Spinal cord (tissue), 10 donors: ENCODE measurements at places on chromosomes 5 and 9.
A peak's percentile ranks its signal among the peaks of the same experiment; 100 is the strongest.

DNA sequence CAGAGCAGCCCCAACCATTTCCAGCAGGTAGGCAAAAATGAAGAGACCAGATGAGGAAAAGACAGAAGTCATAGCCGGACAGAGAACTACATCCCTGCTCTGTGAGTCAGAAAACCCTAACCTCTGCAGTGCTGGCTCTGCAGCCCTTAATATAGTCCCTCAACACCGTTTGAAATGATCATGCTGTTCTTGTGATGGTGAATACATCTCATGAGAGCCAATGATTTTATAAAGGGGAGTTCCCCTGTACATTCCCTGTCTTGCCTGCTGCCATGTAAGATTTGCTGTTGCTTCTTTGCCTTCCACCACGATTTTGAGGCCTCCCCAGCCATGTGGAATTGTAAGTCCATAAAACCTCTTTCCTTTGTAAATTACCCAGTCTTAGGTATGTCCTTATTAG lies 216.8 kb upstream of the RFX3 start:
- no peak for DNase-seq

DNA sequence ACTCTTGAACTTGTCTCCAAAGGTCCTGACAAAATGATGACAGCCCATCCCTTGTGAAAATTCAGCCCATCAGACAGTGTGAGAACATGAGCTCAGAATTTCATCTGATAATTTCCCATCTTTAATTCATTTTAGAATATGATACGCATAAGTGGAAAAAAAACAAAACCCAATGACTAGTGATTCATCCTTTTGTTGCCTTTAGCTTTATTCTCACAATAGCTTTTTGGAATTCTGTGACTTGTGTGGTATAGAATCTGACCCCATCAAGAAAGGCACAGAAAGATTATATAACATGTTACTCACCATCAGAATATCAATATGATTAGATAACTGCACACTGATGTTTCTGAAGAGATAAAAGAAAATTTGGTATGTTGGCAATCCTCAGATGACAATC lies 16.1 kb upstream of the TMED7 start:
- DNase-seq = no peak

DNA sequence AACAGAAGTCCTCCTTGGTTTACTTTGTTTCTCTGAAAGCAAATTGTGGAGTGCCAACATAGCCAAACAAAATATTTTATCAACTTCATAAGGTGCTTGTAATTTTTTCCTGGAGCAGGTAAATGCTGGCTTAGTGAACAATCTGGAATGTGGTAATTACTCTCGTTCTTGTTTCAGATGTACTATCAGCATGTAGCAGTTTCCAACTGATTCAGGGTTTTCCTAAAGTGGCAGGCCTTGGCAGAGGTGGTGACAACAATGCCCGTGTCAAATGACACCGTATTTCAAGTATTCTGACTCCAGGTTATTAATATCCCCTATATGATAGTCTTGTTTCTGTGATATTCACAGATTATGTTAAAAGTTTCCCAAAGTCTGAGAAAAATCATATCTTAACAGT lies 1.2 kb downstream of the C9orf72 start:
- no peak for DNase-seq

DNA sequence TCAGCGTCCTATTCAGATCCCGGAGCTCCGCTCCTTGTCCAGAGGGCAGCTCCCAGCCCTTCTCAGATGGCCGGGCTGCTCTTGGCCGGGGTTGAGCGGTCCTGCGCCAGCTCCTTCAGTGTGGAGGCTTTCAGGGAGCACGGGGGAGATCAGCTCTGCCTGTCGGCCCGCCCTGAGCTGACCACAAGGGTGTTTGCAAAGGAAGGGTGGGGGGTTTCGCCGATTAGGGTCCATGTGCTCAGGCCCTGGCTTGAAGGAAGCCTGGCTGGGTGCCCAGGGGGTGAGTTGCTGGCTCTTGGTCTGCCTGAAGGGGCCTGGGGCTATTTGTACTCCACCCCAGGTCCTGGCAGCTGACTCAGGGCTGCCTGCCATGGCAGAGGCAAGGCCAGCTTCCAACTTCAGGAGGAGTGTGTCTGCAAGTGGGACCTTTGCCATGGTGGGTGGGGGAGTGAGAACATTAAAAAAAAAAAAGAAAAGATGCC lies 250.1 kb upstream of the KLF4 start:
- peak; percentile 50 for DNase-seq

DNA sequence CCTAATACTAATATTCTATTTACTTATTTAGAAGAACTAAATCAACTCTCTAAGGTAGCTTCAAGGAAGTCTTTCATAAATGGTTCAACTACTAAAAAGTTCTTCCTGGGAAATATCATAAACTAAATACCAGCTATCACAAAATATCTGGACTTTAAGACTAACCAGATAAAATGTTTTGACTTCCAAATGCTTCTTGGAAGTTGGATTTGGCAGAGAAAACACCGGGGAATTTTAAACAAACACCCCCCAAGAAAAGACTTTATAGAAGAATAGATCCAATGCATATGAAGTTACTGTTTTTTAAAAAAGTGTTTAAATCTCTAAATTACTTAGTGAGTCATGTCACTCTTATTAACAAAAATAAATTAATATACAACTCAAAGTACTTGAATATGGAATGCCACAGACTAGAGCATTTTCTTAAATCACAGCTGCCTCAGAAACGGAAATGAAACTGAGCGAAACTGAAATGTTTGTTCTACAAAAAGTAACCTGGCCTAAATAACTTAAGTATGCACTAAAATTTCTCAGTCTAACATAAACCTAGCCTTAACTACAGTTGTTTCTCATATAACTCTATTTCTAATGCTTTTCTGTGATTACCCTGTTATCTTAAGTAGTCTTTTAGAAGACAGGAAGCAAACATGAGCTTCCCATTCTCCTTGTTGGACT lies 6.8 kb downstream of the ABCA1 start:
- no peak for DNase-seq

DNA sequence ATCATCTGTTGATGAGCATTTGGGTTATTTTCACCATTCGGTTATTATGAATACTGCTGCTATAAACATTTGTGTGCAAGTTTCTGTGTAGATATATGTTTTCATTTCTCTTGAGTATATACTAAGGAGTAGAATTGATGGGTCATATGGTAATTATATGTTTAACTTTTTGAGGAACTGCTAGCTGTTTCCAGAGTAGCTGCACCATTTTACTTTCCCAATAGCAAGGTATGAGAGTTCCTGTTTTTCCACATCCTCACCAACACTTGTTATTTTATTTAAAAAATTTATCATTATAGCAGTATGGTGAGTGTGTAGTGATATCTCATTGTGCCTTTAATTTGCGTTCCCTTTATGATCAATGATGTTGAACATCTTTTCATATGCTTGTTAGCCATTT lies 29.2 kb downstream of the CD14 start:
- no peak for DNase-seq

DNA sequence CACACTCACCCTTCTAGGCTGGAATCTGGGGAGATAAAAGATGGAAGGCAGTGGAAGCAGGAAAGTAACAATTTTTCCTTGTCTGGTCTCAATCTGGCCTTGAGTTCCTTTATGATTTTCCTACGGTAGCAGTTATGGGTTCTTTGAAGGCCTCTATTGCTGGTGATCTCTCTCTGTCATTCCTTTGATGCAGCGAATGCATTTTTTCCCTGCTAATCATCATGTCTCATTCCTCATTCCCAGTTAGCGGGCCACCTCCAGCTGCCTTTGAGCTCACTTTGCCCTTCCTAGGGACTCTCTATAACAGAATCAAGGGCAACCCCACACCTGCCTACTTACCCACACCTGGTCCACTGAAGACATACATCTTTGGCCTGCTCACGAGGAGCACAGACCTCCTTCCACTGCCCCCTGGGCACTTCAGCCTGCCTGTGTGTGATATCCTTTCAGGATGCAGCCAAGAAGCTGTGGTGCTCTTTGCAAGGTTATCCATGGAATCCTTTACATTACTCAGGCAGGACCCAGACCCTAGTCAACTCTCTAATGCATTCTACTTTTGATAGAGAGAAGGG lies 191.7 kb downstream of the DRD1 start:
- DNase-seq = no peak

DNA sequence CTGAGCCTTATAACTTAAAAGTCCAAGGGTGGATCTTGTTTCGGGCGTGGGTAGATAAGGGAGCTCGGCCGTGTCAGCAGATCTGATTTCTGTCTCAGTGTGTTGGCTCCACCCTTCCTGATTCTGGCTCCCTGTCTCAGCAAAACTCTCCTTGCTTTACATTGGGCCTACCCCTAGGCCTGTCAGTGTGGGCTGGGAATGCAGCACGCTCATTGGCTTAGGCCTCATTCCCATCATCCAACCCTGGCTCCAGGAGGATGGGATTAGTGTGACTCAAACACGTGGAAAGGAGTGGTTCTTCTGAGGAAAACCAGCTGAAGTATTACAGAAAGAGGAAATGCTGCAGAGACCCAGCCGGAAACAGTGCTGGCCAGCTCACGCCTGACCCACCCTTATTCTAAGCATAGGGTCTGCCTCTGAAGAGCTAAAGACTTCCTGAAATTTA lies 59.9 kb downstream of the ZFAND5 start:
- no peak for DNase-seq

DNA sequence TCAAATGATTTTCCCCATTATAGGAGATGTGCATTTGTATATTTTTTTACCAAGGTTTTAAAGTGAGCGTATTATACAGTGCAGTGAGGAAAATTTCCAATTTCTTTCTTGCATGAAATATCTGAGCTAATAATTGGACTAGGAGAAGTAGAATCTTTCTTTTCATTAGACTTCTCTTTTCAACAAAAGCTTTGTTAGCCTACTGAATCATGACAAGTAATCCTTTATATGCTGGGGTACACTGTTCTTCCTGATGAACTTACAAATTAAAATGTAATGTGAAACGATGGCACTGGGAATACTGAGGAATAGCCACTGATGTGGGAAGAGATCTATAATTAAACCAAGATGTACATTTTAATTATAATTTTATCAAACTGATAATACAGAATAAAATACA lies 829.6 kb downstream of the PTPRD start:
- no peak for DNase-seq

GRCh38 chr9:35691334-35691650 lies 1.6 kb upstream of the TPM2 start:
- no peak for DNase-seq

- no peak for DNase-seq
Observed at GRCh38 chr9:114723931-114724330, 41.9 kb upstream of the TEX48 start.

GRCh38 chr9:16100537-16101091 lies 547.8 kb downstream of the CCDC171 start:
- no peak for DNase-seq

DNA sequence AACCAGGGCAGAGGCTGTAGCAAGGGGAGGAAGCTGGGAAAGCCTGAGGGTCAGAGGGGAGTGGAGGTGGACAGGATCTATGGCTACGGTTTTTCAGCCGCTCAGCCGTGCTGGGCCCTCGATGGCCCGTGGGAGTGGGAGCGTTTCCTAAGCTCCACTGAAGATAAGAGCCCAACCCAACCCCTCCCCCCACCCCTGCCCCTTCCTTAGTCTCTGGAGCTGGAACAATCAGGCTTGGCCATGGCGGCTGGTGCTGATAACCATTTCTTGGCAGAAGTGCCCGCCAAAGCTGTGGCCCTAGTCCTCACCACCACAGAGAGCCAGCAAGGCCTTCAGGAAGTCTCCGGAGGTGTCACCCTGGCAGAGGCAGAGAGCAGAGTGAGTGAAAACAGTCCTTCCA lies 20.3 kb upstream of the TNIP1 start:
- DNase-seq = no peak

GRCh38 chr5:133627180-133627579 lies 14.8 kb upstream of the FSTL4 start:
- DNase-seq = no peak
